ENCODE measurements at places on chromosomes 2 and 18. TPM values are rescaled to one million over a fixed set of nuclear protein-coding genes. Genes with fewer than 3 reads are reported as not detected.
A peak's percentile ranks its signal among the peaks of the same experiment; 100 is the strongest.

DNA sequence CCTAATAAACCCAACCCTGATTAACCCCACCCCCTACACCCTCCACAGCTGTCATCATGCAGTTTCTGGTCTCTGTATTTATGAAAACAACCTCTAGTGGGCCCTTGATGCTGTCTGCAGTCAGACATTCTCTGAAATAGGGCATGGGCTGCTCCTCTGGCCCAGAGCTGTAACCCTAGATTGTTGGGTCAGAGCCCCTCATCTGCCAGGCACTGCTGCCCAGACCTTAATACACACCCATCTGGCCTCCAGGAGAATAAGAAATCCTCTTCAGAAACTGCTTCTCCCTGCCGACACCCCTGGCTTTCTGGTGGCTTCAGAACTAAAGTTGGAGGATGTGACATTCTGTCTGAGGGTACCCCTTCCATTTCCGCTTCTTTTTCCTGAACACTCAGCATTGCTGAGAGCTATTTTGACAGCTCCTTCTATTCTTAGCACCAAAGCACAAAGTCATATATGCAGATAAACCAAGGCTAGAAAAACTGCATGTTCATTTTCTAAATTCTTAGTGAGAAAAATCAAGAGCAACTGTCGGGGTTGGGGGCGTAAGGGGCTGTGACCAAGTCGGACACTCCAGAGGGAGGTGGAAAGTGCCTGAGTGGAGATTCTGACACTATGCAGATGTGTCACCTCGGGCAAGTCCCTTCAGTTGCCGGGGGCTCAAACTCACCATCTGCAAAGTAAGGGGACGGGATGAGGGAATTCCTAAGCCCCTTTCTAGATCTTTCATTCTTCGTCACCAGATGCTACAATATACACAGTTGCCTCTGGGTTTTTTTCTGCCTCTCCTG, 28.7 kb downstream of the SRSF7 start:
- peak; percentile 17 for DNase-seq

- no peak for DNase-seq
Observed at GRCh38 chr2:234676109-234676782, 179.4 kb upstream of the ARL4C start.

- DNase-seq = no peak
Observed at GRCh38 chr2:226366920-226367319, 432.7 kb downstream of the IRS1 start.

DNA sequence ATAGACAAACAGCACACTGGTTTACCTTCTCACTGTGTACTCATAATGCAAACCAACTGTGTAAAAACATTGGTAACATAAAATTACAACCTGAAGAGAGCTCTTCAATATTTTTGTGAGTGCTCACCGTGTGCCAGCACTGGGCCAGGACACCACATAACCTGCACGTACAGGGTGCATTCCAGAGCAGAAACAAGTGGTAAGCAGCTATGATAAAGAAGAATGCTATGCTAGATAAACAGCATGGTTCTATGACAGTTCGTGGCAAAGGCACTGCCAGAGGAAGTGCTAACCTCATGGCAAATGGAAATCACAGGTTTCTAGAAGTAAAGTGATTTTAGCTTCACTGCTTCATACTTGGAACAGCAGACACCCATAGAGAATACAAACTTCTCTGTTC, 343.5 kb downstream of the MTX2 start:
- DNase-seq = no peak

DNA sequence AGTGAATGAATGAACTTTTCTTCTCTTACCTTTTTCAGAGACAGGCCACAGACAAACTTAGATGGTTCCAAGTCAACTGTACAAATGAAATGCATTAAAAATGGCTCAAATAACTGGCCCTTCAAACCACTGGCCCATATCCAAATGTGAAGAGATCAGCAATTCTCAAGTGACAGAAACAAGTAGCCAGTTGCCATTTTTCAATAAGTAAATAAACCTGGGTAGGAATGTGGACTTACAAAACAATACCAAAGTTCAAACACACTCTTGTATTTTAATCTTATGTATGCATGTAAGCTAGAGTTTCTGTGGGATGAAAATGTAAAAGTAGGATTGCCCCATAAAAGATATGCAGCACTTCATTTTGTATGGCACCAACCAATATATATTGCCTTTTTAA, 129.2 kb downstream of the MEP1B start:
- DNase-seq = no peak

DNA sequence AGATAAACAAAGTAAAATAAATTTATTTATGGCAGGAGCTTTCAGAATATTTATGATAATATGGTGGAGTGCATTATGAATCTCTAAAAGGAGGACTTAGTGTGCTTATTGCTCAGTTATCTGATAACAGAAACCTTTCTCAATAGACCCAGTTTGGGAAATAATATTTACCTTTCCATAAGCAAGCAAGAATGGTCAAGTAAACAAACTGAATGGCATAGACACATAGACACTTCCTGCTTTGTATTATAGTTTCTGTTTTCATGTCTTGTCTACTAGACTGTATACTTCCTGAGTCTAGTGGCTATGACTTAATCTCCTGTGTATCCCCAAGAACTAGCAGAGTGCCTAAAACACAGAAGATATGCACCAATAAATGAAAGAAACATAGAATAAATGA, 87.8 kb downstream of the UPP2 start:
- no peak for DNase-seq

DNA sequence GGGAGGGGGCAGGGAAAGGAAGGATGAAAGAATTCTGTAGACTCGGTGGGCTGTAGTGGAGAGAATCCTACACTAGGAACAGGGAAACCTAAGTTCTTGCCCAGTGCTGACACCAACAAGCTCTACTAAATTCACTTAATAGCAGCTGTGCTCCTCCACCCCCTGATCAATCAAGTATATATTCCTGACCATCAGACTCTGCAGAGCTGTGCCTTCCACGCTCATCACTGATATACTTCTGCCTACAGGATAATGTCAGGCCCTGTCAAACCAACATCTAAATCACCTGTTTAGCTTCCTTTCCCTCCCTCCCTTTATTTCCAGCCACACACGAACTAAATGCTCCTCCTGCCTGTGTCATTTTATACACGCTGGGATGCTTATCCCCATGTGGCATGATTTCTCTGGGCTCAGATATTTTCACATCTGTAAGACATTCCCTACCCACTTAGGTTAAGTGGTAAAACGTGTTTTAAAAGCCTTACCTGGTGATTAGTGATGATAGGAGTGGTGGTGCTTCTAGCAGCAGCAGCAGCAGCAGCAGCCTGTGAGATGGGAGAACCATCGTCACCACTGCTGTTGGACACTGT, 301.9 kb downstream of the LRRTM1 start:
- no peak for DNase-seq

DNA sequence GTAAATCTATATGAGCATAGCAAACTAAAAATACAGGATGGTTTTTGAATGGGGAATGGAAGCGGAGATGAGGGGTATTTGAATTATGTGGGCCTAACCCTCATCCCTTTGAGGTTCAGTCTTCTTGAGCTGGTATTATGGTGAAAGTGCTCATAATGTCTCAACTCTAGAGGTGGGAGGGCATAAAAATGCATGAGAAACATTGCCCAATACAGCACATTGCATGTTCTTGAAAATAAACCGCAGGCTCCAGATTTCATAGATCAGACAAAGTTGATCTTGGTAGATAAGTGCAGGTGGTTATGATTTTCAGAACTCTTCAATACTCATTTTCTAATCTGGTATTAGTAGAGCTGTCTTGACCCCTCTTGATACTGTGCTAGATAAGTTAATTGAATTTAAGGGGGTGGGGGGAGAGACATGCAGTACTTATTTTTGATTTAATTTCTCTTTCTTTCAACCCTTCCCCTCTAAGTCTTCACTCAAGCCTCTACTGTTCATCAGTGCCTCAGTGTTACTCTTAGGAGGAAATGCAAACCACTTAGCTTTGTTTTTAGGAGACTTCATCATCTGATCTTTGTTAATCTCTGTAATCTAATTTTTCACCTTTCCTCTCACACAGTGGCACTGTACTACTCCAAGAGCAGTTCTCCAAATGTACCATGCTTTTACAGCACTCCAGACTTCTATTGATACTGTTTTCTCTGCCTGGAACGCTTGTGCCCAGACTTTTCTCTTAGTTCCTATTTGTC, 22.2 kb downstream of the XRCC5 start:
- no peak for DNase-seq

GRCh38 chr18:11089931-11090715, 59.2 kb downstream of the PIEZO2 start:
- DNase-seq = no peak

- no peak for DNase-seq
Observed at GRCh38 chr18:8241731-8242130, 367.5 kb upstream of the RAB12 start.

DNA sequence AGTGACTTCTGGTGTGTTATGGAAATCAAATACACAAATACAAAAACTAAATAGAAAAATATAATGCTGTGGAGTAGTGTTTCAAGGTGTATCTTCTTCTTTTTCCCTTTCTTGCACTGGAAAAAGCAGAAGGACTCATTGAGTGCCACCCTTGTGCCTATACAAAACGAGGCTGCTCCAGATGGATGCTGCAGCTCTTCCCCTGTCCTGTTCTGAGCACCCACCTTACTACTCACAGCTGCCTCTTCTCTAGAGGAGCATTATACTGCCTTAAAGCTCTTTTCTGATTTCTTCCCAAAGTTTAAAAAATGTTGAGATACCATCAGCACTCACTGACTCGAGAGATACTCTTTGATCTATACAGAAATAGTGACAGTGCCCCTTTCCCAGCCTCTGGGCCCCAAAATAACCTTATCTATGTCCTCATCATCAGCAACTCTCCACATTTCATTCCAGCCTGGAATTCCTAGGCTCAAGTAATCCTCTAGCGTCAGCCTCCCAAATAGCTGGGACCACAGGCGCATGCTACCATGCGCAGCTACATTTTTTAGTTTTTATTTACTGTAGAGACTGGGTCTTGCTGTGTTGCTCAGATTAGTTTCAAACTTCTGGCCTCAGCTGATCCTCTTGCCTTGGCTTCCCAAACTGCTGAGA, 1356.1 kb upstream of the NRXN1 start:
- DNase-seq = no peak

DNA sequence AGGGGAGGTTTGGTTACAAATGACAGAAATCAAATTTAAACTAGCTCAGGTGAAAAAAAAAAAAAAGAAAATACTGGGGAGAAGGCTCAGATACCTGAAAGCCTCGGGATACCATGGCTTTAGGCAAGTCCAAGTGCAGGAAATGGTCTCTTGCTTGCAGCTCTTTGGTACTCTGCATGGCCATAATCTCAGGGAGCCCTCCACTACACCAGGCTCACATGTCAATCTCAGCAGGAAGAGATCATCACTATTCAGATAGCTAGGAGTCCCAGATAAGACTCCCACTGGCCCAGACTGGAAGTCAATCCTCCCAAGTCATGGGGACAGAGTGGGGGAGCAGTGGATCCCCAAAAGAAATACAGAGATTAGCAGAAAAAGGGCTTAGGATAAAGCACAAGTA, 64.8 kb upstream of the RALBP1 start:
- DNase-seq = no peak

- DNase-seq = no peak
Observed at GRCh38 chr2:12543978-12544558, 172.7 kb upstream of the TRIB2 start.

- no peak for DNase-seq
Observed at GRCh38 chr2:23900541-23901322, 26.2 kb downstream of the ATAD2B start.

DNA sequence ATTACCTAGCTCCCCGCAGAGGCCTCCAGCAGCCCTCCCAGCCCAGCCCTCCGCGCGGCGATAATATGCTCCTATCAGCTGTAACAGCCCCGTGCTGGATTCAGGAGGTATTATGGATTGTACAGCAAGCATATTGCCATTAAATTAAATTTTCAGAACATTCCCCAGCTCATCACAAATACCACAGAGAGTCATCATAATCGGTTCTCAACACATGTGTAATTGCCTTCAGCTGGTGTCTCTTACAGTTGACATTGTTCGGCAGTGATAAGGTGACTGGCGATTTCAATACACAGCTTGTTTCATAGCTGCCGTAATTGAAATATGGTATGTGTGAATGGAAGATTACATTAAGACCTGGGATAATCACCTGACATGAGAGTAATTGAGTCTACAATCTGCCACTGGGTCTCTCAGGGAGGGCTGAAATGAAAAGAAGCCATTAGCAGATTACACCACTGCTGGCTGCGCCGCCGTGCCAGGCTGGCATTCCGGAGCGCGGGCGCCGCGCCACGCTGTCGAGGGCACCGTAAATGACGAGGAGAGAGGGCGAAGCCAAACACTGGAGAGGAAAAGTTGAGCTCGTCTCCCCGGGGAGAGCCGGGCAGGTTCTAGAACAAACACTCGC, 549.4 kb upstream of the SALL3 start:
- no peak for DNase-seq

DNA sequence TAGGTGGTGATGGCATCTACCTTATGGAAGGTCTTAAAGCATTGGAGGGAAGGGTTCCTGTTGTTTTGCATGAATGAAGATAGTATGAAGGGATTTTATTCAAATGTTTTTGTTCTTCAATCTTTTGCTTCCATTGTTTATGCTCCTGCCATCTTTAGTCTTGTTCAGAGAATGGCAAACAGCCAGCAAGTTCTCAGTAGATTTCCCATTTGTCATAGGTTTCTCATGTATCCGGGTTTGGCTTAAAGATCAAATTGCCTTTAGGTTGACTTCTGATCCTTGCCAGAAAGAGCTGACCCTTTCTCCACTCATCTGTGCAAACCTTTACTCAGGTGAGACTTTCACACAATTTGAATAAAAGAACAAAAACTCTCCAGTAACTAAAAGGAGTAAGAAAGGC, 44.2 kb upstream of the STAT4 start:
- no peak for DNase-seq

DNA sequence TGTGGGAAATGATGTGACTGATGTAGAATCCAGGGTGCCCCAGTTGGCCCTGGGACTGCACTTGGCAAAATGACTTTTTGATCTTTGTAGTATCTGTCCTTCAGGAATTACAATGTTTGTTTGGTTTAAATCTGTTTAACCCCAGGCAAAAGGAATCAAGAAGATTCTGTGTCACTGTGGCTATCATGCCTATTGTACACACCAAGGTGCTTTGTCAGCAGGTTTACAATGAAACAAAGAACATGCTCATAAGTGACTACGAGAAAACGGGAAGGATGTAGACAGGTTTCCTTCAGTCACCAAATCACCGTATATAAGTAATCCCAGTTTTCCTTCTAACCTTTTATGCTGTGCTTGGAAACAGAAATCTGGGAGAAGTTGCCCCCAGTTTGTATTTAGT, 109.5 kb downstream of the RTN4 start:
- no peak for DNase-seq

DNA sequence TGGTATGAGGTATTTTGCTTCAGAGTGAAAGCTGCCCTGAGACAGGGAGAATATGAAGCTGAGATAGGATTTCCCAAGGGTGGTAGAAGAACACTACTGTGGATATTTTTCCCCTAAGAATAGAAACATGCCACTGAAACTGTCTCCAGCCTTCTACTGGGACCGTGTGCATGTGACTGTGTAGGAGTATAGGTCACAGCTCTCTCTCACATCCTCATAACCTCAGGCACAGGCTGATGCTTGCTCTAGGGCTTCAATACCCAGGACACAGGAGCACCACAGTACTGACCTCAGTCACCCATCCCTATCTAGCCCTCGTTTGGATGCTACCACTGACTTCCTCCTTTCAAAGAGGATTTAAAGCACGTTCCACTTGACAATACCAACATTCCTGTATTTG, 67.2 kb downstream of the REV1 start:
- no peak for DNase-seq

- DNase-seq = no peak
Observed at GRCh38 chr2:110869472-110870446, 137.4 kb downstream of the ACOXL start.

PKDCC gene
- total RNA-seq = 95.4 TPM

AQP12A gene
- not detected for total RNA-seq

GCKR gene
- total RNA-seq = 3.9 TPM

ATP8B1 gene
- 41.3 TPM for total RNA-seq

DUSP2 gene
- total RNA-seq = 1.9 TPM

IKZF2 gene
- total RNA-seq = 22.0 TPM
